NCI-H226 (cell line): ENCODE measurements at places on chromosomes 3 and 15.
A peak's percentile ranks its signal among the peaks of the same experiment; 100 is the strongest.

DNA sequence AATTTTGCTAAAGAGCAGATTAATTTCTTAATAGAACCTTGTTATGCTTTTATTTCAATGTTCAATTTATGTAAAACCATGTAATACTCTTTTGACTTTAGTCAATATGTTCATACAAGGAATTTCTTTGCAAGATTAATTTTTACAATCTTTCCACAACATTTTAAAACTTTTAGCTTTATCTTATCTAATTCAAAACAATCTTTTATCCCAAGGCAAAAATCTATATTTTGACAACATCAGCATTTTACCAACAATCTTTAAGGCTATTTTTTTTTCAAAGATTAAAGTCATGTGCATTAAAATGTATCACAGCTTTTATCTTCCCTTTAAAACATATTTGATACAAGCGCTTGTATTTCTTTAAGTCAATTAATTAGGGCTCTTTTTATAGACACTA is 914.7 kb downstream of the PLOD2 start:
- DNase-seq, result no peak

- DNase-seq, result peak; percentile 77
These were observed 20.6 kb upstream of the BNC1 start for GRCh38 chr15:83304861-83305703.

DNA sequence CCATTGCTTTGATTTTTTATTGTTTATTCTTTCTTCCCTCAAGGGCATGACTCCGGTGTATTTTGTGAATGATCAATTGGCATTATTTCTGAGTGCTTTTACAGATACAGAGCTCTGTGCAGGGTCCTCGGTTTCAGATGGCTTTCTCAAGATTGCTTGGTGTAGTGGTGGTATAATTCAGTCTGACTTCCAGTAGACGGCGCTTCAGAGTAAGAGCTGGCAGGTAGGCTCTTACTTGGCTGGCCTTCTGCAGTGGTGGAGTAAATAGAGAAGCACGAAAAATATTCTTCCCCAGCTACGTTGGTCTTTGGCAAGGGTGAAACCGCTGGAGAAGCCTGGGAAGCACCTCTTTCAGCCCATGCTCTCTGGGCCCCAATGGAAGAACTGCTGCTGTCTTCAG is 723.0 kb upstream of the BCHE start:
- no peak for DNase-seq

GRCh38 chr3:9036404-9037131 is 73.3 kb upstream of the RAD18 start:
- DNase-seq, result peak; percentile 12

DNA sequence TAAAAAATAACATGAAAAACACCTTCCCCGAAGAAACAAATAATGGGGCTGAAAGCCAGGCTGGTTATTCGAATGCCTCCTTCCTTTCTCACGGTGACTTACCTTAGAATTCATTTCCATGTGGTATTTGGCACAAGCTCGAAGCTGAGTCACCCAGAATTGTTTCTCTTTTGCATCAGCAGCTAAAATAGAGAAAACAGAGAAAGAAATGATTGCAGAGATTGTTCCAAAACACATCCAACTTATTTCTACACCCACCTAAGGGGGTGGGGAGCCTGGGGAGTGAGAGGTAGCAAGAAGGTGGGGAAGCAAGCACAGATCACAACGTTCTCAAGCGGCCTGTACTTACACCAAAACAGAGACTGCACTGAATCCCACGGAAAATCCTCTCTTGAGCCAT is 104.7 kb downstream of the OSBPL10 start:
- DNase-seq, result peak; percentile 64

- DNase-seq, result peak; percentile 96
These were observed 1.4 kb upstream of the RAD18 start for GRCh38 chr3:8964436-8965370.

GRCh38 chr15:49313650-49314049 is 109.4 kb upstream of the FGF7 start:
- peak; percentile 70 for DNase-seq

GRCh38 chr3:17514597-17514996 is 227.8 kb downstream of the TBC1D5 start:
- DNase-seq, result no peak

DNA sequence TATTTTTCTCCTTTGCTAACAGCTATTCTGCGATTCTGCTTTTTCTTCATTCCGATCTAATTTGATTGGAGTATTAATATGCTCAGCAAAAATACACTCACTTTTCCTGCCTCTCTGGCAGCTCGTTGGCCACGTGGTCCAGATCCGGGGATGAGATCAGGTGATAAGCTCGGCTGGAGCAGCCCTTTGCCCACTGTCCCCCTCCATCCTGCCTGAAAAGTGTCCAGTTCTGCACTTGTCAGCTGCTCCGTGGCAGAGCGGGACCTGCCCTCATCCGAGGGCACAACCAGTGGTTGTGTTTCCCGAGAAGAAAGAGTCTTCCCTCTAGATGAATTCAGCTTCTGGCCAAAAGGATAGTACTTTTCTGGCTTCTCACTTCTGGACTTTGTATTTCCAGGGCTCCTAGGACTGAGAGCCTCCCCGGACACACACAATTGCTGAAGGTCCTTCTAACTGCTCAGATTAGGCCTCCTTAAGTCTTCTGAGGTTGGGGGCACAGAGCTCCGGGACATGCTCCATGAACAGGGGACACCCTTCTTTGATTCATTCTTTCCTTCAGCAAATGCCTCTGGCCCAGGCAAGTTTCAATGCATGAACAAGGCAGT is 103.9 kb upstream of the ALDH1A3 start:
- DNase-seq, result no peak

- no peak for DNase-seq
These were observed 32.1 kb downstream of the PDE8A start for GRCh38 chr15:85013785-85014184.

GRCh38 chr3:188583341-188584161 is 429.6 kb downstream of the LPP start:
- DNase-seq, result no peak

- no peak for DNase-seq
These were observed 75.9 kb downstream of the KLF13 start for GRCh38 chr15:31402511-31403056.

DNA sequence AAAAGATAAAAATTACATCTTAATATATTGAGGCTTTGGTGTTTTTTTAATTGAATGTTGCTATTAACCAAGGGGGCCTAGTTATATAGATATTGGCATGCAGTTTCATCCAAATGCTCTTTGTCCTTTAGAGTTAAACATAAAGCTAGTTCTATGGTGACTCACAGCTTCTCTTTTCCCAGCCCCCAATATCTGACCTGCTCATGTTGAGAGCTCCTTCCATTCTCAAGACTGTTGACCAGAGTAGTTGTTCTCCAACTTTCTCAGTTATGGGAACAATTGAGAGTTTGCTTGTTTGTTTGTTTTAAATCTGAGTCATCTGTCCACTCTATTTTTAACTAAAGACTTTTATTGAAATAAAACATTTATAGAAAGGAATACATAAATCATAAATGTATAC is 15.8 kb upstream of the RARB start:
- no peak for DNase-seq

- no peak for DNase-seq
These were observed 2.1 kb downstream of the FAN1 start for GRCh38 chr15:30905821-30906220.

GRCh38 chr3:160678292-160678842 is 1.4 kb downstream of the ARL14 start:
- DNase-seq, result no peak

GRCh38 chr3:110727056-110727455 is 344.6 kb upstream of the NECTIN3 start:
- no peak for DNase-seq

GRCh38 chr3:177595530-177596188 is 398.4 kb upstream of the TBL1XR1 start:
- DNase-seq, result no peak

GRCh38 chr15:70121624-70122302 is 24.0 kb upstream of the TLE3 start:
- peak; percentile 83 for DNase-seq
